Fibroblast of skin of scalp (primary cell): ENCODE measurements at places on chromosomes 2 and 18.

DNA sequence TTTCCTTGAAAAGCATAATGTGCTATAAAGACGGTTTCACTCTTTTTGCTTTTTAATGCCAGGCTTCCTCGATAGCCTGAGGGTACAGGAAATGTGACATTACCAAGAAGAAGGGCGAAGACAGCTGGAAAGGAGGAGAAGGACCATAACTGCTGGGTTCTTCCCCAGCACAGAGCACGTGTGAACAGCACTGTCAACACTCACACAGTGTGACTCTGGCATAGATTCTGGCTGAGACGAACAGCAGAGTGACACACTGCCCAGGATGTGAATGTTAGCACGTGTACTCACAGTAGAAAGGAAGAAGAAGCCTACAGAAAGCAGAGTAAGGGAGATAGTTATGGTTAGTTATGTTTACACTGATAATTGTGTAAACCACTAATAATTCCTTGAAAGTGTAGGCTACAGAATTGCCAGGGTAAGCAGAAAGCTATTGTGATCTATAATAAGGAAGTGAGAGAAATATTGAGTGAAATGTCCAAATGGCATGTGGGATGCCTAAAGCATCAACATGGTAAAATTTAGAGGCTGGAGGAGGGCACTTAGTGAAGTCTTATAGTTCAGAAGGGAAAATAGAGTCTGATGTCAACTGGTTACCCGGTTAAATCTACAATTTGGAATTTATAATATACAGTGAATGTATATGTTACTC lies 198.2 kb downstream of the DLGAP1 start:
- no peak for DNase-seq

GRCh38 chr2:212686285-212686895 lies 147.8 kb upstream of the ERBB4 start:
- DNase-seq, result peak; percentile 54

- DNase-seq, result peak; percentile 12
Observed at GRCh38 chr2:44722026-44722625, 219.4 kb upstream of the SIX3 start.

- no peak for DNase-seq
Observed at GRCh38 chr2:65297544-65297943, 69.9 kb downstream of the ACTR2 start.

GRCh38 chr2:121746071-121746578 lies 9.3 kb upstream of the TSN start:
- no peak for DNase-seq

DNA sequence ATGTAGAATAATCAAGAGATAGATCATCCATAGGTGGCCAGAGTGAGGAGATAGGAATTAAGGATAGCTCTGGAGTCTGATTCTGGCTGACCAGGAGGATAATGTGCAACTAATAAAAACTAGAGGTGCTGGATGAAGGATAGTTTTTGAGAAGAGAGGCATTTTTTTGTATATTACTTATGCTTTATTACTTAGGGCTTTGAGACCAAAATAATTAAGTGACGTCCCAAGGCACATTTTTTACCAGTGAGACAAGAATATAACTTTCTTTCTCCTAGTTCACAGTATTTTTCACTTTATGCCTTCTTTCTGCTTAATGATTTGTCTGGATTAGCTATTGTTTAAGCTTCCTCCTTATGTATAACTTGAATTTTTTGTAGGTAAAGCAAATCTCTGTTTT lies 756.6 kb downstream of the TSN start:
- no peak for DNase-seq

GRCh38 chr2:85066874-85067351 lies 66.3 kb upstream of the TCF7L1 start:
- peak; percentile 77 for DNase-seq

GRCh38 chr2:19882286-19882685 lies 19.5 kb downstream of the TTC32 start:
- DNase-seq, result no peak

GRCh38 chr18:47985866-47986265 lies 55.4 kb upstream of the SMAD2 start:
- DNase-seq, result no peak
